ENCODE measurements at places on chromosomes 2 and 18. TPM values are rescaled to one million over a fixed set of nuclear protein-coding genes. Genes with fewer than 3 reads are reported as not detected.

The MC4R gene
- not detected for total RNA-seq

The EML6 gene
- 1.0 TPM for total RNA-seq

GRCh38 chr18:48354746-48355260 lies 54.4 kb downstream of the ZBTB7C start:
- no peak for DNase-seq

- no peak for DNase-seq
These were observed 116.8 kb upstream of the ST6GAL2 start for GRCh38 chr2:107002735-107003134.

DNA sequence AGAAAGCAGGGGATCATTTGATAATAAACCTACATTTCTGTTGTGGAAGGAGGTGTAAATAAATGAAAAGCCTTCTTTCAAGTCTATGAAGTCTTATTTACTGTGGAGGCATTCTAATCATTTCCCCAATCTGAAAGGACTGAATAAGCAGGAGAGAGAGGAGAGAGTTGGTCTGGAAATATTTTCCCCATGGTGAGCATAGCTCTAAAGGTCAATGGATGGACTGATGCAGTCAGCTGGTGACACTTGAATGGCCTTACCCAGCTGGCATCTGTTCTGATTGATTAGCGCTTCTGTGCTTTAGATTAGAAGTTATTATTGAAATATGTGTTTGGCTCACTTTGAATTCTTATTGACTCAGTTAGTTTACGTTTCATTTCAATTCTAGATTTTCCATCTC lies 122.7 kb downstream of the PARD3B start:
- DNase-seq = no peak

- DNase-seq = no peak
These were observed 471.1 kb upstream of the MEX3C start for GRCh38 chr18:51668607-51669006.

DNA sequence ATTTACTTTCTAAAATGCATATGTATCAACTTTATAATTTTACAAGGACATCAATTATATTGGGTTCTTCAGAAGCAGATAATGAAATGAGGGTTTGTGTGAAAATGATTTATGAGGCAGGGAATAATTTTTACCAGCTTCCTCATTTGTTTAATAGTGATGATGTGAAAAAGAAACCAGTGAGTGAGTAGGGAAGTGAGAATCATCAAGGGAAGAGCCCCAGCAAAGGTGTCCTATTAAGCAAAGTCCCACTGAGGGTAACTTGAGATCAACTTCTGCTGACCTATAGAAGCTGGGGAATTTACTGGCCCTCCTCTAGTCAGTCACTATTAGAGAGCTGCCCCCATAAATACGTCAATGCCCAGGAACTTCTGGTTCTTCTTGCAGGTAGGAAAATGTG lies 266.8 kb upstream of the LYPD1 start:
- DNase-seq = no peak
